ENCODE measurements at places on chromosomes 16 and 17.

- DNase-seq, result no peak
Measured at GRCh38 chr17:13947499-13947898, 121.8 kb upstream of the COX10 start.

- peak; percentile 71 for DNase-seq
Measured at GRCh38 chr17:64411999-64412771, 21.5 kb upstream of the PECAM1 start.

GRCh38 chr17:64007838-64008282 is 9.7 kb downstream of the PRR29 start:
- no peak for DNase-seq

GRCh38 chr17:36717088-36717487 is 115.7 kb downstream of the MRM1 start:
- no peak for DNase-seq

GRCh38 chr17:11813278-11813677 is 184.0 kb downstream of the ZNF18 start:
- DNase-seq, result no peak

DNA sequence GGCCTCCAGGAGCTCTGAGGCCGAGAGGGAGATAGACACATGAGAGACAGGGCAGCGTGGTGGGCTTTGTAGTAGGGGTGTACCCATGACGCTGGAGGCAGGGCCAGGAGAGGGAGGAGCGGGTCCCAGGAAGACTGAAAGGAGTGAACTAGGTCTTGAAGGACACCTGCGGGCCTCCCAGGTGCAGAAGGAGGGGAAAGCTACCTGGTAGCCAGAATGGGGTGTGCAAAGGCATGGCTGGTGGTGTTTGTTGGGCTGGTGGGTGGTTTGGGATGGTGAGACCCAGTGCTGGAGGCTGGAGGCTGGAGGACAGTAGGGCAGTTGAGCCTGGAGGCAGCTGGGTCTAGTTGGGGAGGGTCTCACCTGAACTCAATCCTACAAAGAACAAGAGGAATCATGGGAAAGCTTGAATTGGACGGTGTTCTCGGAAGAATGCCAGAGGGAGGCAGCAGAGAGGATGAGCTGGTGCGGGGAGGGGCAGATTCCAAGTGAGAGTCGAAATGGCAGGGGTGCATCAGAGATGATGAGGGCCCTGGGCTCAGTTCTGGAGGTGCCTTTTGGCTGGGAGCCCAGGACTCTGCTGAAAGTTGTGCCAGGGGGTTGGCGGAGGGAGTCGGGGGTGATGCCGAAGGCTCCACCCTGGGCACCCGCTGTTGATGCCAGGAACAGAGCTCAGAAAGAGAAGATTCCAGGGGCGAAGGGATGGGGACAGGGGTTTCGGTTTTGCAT is 21.2 kb downstream of the C1QTNF1 start:
- DNase-seq, result no peak

DNA sequence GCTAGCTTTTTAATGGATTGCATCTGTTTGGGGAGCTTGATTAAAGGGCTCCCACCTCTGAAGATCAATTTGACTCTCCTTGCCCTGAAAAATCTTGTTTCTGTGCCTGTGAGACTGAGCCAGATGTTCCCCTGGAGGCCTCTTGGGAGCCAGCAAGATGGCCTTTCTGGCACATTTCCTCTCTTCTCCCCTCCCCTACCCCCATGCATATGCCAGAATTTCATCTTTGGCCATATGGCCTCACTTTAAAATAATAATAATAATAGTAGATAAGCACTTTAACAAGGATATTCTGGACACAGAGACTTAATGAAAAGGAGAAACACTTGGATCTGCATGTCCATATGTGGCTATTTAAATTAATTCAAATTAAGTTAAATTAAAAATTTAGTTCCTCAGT is 144.1 kb upstream of the CES5A start:
- DNase-seq, result no peak

DNA sequence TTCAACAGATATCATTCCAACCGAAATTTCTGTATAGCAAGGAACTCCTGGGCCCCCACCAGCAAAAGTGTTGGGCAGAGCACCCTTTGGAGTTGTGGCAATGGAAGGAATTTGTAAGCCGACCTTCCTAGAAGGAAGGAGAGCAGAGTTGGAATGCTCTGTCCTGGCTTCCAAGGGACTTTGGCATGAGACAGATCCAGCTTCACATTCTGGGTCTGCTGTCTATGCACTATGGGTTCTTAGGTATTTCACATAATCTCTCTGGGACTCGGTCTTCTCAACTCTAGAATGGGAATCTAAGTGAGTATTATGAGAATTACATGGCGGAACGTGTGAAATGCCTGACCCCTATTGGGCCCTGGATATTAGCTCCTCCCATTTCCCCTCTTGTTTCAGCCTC is 63.2 kb upstream of the MARCHF10 start:
- no peak for DNase-seq

- no peak for DNase-seq
Measured at GRCh38 chr16:70801611-70802010, 653 bp upstream of the VAC14 start.

DNA sequence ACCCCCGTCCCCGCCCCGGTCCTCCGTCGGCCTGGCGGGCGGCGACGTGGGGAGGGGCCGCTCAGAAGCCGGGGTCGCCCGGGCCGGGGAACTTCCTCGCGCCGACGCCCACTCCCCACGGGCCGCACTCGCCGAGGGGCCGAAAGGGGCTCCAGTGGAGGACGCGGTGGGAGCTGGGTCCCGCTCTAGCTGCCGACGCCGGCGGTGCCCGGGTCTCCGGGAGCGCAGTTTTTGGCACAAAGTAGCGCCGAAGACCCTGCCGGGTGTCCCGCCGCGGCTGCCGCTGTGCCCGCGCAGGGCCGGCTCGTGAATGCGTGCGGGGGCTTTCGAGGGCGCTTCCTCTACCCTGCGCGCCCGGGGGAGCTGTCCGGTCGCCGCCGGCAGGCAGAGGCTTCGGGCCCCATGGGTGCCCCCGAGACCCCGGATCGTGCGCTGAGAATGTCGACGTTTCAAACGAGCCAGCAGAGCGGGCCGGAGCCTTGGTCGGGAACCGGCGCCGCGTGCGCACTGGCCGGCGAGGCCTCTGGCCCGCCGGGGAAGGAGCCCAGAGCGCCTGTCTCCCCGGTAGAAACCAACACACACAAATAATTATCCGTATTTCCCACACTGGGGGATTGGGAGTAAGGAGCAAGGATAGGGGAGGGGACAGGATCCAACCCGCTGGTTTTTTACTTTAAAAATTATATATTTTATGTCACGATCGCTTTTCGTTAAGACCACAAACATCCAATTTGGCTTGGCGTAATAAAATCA is 46.6 kb upstream of the SLC38A10 start:
- DNase-seq, result no peak

- no peak for DNase-seq
Measured at GRCh38 chr16:89341279-89341678, 123.8 kb downstream of the ZNF778 start.

GRCh38 chr17:1331708-1332107 is 52.2 kb downstream of the TRARG1 start:
- no peak for DNase-seq

- no peak for DNase-seq
Measured at GRCh38 chr17:19335951-19336631, 26.4 kb downstream of the B9D1 start.

DNA sequence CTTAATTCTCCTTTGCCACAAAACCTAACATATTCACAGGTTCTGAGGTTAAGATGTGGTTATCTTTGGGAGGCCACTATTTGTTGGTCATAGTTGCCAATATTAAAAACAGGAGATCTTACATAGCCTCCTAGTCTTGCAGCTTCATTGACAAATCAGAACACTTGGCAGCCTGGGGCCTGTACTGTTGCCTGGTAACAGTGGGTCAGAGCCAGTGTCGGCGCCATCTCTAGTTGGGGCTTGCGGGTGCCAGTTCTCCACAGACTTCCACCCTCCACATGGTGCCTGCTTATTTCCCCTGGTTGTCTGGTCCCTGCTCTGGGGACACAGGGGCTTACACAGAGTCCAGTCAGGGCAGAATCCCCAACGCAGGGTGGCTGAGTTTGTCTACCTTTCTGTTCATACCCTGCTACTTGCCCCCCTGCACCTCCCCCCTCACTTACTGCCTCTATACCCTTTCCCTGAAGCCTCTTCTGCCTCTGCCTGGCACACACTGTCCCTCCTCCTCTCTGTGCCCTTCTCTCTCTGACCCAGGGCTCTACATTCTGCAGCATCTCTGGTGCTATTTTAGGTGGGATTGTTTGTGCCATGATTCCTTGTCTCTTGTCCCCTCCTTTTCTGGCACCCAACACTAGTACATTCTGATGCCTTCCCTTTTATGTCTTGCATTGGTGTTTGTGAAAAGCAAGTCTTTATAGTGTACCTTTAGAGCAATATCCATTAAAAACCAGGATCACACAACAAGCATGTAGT is 13.4 kb downstream of the EPN2 start:
- no peak for DNase-seq

DNA sequence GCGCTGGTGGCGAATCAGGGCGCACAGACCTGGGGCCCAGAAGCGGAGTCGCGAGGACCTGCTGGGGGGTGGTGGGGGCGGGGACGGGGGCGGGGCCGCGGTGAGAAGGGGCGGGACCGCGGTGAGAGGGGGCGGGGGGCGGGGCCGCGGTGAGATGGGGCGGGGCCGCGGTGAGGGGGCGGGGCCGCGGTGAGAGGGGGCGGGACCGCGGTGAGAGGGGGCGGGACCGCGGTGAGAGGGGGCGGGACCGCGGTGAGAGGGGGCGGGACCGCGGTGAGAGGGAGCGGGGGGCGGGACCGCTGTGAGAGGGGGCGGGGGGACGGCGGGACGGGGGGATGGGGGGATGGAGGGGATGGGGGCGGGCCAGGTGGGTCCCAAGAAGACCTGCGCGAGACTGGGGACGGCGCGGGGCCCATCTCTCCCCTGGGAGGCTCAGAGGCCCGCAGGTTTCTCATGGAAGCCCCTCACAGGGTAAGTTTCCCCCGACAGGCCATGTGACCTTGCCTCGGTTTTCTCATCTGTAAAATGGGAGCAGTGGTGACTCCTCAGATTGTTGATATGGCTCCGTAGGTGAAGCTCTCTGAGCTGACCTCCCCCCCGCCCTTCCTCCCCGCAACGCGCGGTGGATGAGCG is 28.6 kb upstream of the DBNDD1 start:
- no peak for DNase-seq

GRCh38 chr16:86574646-86575045 is 3.7 kb upstream of the FOXL1 start:
- no peak for DNase-seq

GRCh38 chr17:40418428-40418706 is 671 bp upstream of the TOP2A start:
- no peak for DNase-seq

DNA sequence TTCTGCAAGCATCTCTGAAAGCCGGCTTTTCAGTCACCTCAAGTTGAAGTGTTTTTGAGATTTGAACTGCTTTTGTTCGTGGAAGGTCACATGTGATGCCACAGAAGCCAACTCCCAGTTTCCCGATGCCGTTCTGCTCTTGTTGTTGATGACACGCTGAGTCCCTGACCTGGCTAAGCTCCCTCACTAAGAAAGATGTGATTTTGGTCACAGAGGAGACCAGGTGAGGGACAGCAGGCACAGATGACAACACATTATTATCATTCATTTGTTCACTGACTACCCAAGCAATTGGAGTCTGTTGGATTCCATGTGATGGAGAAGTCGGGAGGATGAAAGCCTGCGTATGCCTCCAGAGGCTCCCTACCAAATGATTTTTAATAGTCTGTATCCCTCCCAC is 822.4 kb upstream of the RBFOX1 start:
- DNase-seq, result no peak

DNA sequence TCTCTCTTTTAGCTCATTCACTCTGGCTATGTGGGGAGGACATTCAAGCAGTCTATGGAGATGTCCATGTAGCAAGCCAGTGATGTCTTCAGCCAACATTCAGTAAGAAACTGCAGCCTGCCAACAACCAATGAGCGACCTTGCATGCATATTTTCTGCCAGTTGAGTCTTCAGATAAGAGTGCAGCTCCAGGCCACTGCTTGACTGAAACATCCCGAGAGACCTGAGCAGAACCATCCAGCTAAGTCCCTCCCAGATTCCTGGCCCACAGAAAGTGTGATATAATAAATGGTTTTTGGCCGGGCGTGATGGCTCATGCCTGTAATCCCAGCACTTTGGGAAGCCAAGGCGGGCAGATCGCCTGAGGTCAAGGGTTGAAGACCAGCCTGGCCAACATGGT is 10.5 kb upstream of the C17orf58 start:
- DNase-seq, result peak; percentile 41

DNA sequence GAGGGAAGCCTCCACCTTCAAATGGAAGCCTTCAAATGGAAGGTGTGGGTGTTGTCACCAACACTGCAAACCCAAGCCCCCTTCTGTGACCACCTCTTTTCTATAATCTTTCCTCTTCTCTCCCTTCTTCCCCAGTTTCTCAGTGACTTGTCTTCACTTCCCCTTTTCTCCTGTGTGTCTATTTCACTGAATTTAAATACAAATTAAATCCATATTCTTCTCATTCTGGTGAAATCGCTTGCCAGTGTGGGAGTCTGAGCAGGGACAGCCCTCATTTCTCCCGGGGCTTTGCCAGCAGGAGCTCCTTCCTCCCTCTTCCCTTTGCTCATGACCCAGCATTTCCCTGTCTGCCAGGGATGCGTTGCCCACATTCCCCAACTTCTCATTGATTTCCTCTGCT is 6.4 kb upstream of the ITGAX start:
- no peak for DNase-seq

GRCh38 chr16:89615596-89616090 is 2.2 kb downstream of the DPEP1 start:
- no peak for DNase-seq

DNA sequence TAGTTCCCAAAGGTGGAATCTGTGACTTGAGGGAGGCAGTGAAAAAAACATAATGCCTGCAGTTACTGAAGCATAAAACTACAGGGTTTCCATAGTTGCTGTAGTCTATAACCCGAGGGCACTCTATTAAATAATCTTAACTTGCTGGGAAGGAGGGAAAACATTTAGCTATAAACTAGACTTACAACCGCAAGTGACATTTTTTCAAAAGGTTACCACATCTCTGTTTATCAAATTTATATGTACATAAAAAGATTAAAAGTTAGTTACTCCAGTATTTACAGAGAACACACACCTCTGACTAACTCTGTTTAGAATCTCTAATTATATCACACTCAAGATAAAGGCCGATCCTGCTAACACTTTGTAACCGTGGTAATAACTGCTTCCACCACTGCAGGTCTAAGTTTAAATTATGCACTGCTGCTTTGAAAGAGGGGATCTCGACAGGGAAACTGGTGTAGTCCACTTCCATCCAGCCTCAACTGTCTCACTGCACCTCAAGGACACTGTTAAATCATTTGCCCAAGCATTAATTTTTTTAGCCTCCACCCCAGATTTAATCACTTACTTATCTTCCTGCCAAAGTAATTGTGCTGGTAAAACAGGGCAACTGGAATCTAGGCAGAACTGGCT is 14.6 kb downstream of the KCNJ16 start:
- no peak for DNase-seq
